AG04450 (cell line): ENCODE measurements at places on chromosomes 7 and 10.

- no peak for DNase-seq
Observed at GRCh38 chr10:33093362-33093761, 135.3 kb upstream of the ITGB1 start.

GRCh38 chr7:5681979-5682546 is 99.4 kb downstream of the RNF216 start:
- no peak for DNase-seq

GRCh38 chr7:44978511-44979366 is at the start of gene MYO1G:
Gene MYO1G (minus strand): TSS chr7:44979015. CDS start chr7:44978961, 54 bp downstream.
- no peak for DNase-seq

GRCh38 chr10:16952080-16952479 is 134.9 kb upstream of the RSU1 start:
- no peak for DNase-seq

DNA sequence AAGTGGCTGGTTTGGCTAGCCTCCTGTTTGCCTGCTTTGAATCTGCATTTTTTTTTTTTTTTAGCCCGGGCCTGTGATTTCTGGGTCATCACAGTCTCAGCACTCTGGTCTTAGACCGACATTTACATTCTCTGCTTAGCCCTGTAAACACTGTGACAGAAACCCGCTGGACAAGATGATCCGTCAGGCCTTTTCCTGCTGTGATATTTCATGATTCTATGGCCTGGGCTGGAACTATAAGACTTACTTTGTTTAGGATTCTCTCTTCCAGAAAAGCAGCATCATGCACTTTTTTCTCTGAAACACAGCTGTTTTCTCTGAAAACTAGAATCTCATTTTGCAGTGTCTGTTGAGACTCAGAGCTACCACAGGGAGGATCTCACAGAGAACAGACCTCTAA is 705.5 kb downstream of the GRID1 start:
- DNase-seq = no peak

GRCh38 chr10:124641282-124642087 is 102.7 kb downstream of the FAM53B start:
- no peak for DNase-seq
